ENCODE measurements at places on chromosomes 3 and 15. TPM values are rescaled to one million over a fixed set of nuclear protein-coding genes. Genes with fewer than 3 reads are reported as not detected.

DNA sequence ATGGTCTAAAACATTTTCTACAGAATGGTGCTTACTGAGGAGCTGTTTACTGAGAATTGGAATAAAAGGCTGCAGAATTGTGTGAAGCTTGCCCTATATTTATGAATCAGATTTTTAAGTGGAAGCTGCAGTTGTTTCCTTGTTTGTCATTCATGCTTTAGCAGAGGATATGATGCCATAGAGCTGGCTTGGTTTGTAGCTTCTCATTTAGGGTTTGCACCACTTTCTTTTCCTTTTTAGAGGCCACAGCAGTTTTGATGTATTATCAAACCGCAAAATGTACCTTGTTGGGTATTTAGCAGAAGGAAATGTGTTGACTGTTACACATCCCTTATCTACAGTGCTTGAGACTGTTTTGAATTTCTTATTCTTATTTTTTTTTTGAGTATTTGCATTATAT, 66.2 kb downstream of the RASA2 start:
- no peak for DNase-seq

DNA sequence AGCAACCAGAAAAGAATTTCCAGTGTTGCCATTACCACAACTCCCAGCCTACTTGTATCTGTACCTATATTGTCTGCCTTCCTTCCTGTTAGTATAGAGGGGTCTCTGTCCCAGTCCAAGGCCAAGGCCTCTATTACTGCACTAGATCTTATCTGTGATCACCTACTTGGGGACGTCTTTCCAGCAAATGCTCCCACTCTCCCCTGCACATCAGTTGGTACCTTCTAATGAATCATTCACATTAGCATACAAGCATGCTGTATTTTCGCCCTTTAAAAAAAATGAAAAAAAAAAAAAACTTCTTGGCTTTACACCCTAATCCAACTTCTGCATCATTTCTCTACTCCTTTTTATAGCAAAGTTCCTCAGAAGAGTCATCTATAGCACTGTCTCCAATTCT, 4.8 kb upstream of the AVEN start:
- DNase-seq = no peak

GRCh38 chr15:57589281-57589680, 2.4 kb upstream of the MYZAP start:
- no peak for DNase-seq

DNA sequence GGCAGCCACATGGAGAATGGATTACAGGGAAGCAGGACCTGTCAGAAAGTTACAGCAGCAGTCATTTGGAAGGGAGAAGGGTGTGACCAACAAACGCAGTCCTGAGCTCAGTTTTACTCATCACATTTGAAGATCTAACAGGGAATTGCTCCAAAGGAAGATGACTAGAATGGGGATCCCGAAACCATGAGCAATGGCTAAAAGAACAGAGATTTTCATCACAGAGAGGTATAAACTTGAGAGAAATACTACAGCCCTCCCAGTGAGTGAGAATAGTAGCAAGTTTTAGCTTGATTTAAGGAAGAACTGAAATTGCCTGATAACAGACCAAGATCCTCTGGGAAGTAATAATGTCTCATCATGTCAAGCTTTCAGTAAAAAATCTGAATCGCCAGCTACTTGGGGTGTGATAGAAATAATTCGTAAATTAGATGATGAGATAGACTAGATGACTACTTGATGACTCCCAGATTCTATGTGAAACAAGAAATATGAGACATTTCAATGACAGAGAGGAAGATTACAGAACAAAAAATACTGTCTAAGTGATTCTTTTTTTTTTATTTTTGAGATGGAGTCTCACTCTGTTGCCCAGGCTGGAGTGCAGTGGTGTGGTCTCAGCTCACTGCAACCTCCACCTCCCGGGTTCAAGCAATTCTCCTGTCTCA, 16.9 kb downstream of the CD47 start:
- no peak for DNase-seq

Gene ZBBX
- not detected for total RNA-seq

Gene SAMD7
- total RNA-seq = 0.96 TPM

GRCh38 chr3:64575211-64575844, 112.5 kb downstream of the ADAMTS9 start:
- peak; percentile 13 for DNase-seq

Gene SOX14
- total RNA-seq = not detected

DNA sequence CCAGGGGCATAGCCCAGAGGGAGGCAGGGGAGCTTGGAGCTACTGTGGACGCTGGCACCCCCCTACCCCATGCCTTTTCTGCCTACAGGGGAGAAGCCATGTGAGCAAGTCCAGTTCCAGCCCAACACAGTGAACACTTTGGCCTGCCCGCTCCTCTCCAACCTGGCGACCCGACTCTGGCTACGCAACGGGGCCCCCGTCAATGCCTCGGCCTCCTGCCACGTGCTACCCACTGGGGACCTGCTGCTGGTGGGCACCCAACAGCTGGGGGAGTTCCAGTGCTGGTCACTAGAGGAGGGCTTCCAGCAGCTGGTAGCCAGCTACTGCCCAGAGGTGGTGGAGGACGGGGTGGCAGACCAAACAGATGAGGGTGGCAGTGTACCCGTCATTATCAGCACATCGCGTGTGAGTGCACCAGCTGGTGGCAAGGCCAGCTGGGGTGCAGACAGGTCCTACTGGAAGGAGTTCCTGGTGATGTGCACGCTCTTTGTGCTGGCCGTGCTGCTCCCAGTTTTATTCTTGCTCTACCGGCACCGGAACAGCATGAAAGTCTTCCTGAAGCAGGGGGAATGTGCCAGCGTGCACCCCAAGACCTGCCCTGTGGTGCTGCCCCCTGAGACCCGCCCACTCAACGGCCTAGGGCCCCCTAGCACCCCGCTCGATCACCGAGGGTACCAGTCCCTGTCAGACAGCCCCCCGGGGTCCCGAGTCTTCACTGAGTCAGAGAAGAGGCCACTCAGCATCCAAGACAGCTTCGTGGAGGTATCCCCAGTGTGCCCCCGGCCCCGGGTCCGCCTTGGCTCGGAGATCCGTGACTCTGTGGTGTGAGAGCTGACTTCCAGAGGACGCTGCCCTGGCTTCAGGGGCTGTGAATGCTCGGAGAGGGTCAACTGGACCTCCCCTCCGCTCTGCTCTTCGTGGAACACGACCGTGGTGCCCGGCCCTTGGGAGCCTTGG, 5.6 kb downstream of the CIB1 start:
- DNase-seq = no peak

GRCh38 chr3:81550415-81550814, 211.0 kb downstream of the GBE1 start:
- DNase-seq = no peak

- DNase-seq = no peak
Observed at GRCh38 chr15:51004103-51004551, 90.6 kb downstream of the TNFAIP8L3 start.

Gene TLR9
- 9.0 TPM for total RNA-seq

- DNase-seq = no peak
Observed at GRCh38 chr3:55668359-55668758, 181.3 kb upstream of the WNT5A start.

Gene SLC22A13
- not detected for total RNA-seq

DNA sequence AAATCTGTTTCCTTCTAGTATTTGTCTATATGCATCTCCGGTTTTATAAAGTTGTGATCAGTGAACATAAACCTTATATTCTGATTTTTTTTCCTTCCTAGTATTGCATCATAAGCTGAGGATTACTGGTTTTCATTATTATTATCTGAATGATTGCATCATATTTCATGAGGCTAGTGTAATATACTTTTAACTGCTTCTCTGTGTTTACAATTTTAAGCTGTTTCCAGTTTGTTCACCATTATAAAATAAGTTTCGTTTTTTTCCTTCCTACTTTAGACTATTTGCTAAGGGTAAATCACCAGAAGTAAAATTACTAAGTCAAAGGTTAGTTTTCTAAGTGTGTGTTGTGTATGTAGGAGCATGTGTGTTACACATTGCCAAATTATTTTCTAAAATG, 20.2 kb downstream of the SEMA6D start:
- no peak for DNase-seq

Gene SH2D7
- not detected for total RNA-seq

GRCh38 chr3:33597257-33597689, 120.8 kb downstream of the CLASP2 start:
- DNase-seq = no peak

Gene ZPLD1
- not detected for total RNA-seq

- no peak for DNase-seq
Observed at GRCh38 chr3:26375843-26376530, 246.6 kb upstream of the LRRC3B start.

Gene RBP2
- total RNA-seq = not detected

DNA sequence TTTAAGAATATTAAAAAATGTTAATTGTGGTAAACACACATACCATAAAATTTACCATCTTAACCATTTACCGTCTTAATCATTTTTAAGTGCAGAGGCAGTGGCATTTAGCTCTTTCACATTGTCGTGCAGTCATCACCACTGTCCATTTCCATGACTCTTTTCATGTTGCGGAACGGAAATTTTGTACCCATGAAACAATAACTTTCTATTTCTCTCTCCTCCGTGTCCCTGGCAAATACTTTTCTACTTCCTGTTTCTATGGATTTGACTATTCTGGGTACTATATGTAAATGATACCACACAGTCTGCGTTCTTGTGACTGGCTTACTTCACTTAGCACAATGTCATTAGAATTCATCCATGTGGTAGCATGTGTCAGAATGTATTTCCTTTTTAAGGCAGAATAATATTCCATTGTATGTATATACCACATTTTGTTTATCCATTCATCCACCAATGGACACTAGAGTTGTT, 27.9 kb downstream of the AKAP13 start:
- peak; percentile 55 for DNase-seq

- DNase-seq = no peak
Observed at GRCh38 chr3:17626395-17626794, 116.0 kb downstream of the TBC1D5 start.

- no peak for DNase-seq
Observed at GRCh38 chr15:100515758-100516157, 13.0 kb downstream of the CERS3 start.

GRCh38 chr3:57803647-57804081, 47.6 kb downstream of the SLMAP start:
- DNase-seq = no peak

GRCh38 chr3:105323274-105323599, 43.5 kb upstream of the ALCAM start:
- no peak for DNase-seq

GRCh38 chr3:121111914-121112612, 204.1 kb downstream of the STXBP5L start:
- no peak for DNase-seq

DNA sequence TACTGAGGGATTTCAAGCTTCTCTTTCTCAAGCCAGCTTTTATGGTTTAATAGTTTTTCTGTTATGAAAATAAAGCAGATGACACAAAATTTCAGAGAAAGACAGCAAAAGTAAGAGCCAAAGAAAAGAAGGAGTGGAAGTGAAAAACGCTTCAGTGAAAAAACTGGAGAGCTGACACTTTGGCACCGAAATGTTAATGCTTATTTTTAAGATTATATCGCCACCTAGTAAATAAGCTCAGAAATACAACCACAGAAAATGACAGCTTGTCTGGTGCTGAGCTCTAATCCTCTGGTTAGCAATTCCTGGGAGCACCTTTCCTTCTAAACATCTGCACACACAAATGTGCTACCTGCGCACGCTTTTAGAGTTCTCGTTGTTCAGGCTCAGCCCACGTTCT, 101.6 kb downstream of the ZPLD1 start:
- DNase-seq = peak; percentile 58

DNA sequence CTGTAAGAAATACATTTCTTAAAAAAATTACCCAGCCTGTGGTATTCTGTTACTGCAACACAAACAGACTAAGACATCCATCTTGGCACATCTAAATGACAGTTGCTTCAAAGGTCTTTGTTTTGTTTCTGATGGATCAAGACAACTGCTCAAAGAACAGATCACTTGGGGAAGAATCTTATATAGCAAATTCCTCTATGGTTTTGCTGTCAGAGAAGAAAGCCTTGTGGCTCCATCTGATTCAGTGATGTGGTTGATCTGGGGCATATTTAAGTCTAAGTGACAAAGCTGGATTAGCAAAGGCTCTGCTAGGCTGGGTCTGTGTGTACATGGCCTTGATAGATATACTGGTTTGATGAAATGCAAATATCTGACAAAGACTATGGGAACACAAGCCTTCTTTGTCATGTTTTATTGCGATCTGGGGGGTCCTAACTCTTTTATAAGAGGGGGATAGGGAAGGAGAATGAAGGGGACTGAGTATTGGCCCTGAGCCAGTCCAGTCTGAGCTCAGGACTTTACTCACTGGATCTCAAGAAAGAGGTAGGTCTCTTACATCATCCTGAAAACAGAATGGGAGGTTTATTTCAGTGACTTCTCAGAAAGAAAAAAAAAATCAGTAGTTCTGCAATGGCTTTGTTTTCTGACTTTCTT, 14.3 kb upstream of the LIMD1 start:
- DNase-seq = no peak
